ENCODE measurements at places on chromosomes 7 and 10.

DNA sequence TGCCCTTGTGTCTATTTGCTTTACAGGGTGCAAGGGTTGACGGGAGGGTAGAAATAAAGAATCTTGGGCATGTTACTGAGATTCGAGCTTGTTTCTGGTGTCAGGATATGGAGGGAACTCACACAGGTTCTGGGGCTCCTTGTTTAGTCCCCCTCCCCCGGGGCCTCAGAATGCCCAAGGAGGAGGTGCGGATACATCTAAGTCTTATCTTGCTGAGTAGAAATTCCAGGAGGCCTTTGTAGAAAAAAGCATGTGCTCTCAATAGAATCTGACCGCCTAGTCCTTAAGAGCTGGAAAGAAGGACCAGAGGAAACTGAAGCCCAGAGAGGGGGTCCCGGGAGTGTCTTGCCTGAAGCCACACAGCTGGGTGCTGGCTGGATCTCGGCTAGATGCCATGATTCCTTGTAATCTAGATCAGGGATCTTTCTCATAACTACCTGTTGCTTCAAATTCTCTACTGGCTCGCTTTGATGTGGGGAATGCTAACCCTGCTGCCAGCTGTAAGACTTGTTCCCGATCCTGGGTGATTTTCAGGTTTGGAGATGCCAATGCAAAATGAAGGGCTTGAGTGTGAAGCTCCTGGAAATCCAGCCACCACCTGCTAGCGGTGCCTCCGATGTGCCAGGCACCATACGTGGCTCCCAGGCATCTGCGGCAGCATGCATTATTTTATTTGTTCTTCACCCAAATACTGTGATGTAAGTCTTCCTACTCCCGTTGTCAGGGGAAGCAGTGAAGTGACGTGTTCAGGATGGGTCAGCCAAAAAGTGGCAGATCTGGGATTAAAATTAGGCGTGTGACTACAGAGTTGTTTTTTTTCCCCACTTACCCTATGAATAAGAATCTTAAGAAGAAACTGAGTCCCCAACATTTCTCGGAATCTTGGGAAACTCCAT is 226.0 kb downstream of the TCF7L2 start:
- DNase-seq = no peak

GRCh38 chr10:48215486-48216203 is 58.9 kb downstream of the FRMPD2 start:
- DNase-seq = no peak

GRCh38 chr10:92850185-92850584 is 1.9 kb downstream of the EXOC6 start:
- DNase-seq = no peak

DNA sequence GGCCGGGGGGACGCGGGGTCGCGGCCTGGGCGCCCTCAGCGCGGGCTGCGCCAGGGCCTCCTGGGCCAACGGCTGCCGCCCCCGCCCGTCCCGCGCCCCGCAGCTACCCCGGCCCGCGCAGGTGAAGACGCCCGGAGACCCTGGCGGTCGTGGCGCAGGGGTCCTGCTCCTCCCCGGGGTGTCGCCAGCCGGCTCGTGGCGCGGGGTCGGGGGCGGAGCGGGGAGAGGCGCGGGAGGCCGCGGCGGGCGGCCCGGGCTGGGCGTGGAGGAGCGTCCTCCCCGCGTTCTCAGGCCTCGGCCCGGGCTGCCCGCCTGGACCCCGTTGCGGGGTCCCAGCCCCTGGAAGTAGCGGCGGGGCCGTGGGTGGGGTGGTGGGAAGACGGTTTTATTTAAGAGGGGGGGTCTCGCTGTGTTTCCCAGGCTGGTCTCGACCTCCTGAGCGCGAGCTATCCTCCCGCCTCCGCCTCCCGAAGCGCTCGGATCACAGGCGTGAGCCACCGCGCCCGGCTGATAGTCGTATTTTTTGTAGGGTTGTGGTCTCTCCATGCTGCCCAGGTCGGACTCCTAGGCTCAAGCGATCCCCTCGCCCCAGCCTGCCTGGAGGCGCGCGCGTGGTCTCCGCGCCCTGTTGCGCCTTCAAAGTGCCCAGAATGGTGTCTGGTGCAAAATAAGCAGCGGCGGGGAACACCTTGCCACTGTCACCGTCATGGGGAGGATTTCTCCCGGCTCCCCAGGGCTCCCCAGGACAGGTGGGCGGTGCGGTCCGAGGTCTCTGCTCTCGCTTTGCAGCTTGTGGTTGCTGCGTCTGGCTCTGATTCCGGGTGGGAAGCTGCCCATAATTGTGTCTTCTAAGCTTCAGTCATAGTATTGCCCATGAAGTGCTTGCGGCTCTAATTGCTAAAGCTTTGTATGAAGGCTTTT is 15.3 kb upstream of the SUN1 start:
- no peak for DNase-seq

DNA sequence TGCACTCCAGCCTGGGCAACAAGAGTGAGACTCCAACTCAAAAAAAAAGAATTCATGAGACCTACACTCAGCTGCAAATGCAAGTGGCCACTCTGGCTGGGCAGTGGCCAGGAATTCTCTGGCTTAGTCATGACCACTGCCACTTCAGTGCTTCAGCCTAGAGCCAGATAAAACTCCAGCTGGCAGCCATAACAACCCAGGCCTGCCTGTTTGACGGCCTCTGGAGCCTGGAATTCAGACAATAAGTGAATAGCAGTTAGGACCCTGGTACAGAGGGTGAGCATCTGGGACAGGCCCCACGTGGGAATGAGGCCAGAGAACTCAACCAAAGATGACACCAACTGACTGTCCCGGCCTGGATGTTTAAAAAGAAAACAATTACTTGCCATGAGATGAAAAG is 18.9 kb downstream of the RCC1L start:
- no peak for DNase-seq

DNA sequence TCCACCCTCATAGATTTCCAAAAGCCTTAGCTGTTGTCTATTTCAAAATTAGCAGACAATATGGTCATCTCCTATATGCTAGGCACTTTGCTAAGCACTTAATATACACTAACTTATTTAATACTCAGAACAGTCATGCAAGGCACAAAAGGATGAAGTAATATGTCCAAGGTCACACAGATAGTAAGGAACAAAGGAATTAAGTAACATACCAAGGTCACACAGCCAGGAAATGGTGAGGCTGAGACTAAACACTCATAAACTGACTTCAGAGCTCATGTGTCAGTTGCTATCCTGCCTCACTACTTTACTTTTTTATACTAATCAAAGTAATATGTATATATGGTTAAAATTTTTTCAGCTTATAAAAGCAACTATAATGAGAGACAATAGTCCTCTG is 23.6 kb upstream of the HIBADH start:
- DNase-seq = no peak

DNA sequence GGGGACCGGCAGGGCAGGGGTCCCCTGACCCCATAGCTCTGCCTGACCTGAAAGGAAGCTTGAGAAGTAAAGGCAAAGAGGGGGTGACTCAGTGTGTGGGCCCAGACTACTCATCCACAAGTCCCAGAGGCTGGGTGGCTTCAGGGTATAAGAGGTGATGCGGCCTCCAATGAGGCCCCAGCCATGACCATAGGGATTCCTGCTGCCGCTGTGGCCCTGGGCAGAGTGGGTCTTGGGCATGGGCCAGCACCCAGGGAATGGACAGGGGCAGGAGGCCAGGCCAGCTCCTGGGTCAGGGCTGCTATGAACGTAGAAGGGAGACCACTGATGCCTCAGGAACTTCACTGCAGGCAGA is 64.4 kb upstream of the EBF3 start:
- no peak for DNase-seq

GRCh38 chr7:368651-369475 is 78.9 kb downstream of the FOXL3 start:
- no peak for DNase-seq

DNA sequence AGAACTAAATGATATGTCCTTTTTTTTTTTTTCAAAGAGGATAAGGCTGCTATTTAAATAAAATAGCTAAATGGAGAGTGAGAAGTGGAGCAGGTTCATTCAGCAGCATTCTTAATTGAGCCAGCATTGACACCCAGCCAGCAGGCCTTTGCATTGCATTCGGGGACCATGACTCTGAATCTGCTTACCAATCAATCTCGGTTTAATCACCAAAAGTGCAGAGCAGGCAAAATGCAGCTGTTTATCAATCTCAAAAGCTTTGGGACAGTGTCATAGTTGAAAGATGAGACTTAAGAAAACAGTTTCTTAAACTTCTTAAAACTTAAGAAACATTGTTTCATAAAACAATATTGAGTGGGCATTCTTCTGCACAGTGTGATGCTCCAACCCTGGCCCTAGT is 51.7 kb downstream of the PLEKHA8 start:
- no peak for DNase-seq

GRCh38 chr10:59079386-59080226 is 96.8 kb upstream of the PHYHIPL start:
- DNase-seq = no peak

DNA sequence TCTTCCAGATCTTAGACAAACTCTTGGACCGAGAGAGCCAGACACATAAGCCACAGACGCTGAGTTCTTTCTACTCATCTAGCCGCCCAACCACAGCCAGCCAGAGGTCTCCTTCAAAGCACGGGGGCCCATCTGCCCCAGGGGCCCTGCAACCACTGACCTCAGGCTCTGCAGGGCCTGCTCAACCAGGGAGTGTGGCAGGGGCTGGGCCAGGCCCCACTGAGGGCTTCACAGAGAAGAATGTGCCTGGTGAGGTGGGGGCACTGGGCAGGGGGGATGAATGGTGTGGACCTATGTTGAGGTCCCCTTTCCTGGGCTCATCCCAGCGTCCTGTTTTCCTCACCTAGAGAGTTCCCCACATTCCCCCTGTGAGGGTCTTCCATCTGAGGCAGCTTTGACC is 11.4 kb downstream of the ZSWIM8 start:
- DNase-seq = no peak

- no peak for DNase-seq
These were observed 66.4 kb downstream of the RAMP3 start for GRCh38 chr7:45223728-45224630.

- no peak for DNase-seq
These were observed 53.4 kb downstream of the TSPAN15 start for GRCh38 chr10:69504576-69505250.

DNA sequence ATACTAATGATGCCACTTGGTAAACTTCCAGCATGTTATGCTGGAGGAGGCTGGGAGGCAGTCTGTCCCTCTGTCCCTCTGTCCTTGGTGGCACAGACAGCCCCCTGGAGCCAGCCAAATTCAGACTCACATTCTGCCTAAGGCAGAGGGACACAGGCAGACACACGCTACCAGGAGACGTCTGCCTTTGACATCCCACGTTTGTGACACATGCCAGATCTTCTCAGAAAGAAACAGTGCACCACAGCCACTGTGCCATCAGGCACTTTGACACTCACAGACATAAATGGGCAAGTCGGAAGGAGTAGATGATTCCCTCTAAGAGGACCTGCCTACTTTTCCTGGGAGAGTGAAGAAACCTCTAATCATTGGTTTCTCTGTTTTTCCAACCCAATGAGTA is 467.0 kb downstream of the DPP6 start:
- no peak for DNase-seq

GRCh38 chr7:116949941-116950801 is 3.1 kb upstream of the ST7 start:
- DNase-seq = no peak

DNA sequence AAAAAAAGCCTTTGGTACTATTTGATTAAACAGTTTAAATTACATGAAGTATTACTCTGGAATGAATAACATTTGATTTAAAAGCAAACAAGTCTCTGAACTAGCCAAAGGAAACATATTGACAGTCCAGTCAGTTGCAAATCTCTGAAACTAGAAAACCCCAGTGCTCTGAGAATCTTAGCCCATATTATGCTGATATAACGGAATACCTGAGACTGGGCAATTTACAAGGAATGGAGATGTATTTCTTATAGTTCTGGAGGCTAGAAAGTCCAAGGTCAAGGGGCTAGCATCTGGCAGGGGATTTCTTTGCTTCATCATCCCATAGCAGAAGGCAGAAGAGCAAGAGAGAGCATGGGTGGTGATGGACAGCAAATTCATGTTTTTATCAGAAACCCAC is 21.7 kb upstream of the FKBP9 start:
- DNase-seq = no peak

DNA sequence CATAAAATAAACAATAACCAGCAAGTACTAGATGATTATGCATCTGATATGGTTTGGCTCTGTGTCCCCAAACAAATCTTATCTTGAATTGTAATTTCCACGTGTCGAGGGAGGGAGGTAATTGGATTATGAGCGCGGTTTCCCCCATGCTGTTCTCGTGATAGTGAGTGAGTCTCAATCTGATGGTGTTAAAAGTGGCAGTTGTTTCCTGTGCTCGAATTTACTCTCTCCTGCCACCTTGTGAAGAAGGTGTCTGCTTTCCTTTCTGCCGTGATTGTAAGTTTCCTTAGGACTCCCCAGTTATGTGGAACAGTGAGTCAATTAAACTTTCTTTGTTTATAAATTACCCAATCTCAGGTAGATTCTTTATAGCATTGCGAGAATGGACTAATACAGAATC is 15.1 kb downstream of the CNTNAP2 start:
- no peak for DNase-seq

DNA sequence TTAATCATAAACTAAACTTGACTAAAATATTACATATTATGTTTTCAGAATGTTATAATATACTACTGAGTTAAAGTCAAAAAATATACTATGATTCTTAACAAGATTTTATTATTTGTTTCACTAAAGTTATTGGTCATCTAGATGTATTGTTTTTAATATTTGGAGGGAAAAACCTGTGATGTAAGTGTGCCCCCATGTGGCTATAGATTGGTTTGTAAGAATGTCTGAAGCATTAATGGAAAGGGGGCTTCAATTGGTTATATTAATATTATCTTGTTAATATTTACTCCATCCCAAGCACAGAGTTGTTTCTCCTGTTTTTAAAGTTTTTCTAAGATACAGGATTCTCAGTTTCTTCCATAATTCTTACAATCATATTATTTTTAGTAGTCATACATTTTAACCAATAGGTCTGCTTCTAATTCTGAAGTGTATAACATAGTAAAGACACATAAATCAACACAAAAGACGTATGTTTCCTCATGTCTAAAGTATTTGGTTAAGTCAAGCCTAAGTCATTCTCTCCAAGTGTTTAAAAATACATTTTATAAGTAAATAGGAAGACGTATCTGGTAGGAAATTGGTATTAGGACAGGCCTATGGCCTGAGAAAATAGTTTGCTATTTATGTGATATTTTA is 58.0 kb downstream of the GNAT3 start:
- no peak for DNase-seq

DNA sequence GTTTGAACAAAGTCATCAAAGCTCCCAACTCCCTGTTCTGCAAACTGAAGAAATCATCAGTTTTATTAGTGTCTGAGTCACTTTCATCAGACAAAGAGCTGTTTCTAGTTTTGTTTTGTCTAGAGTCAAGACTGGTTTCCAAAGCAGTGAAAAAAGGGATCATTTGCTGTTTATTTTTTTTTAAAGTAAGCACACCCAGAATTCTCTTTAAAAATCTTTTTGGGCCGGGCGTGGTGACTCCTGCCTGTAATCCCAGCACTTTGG is 972.0 kb upstream of the CELF2 start:
- DNase-seq = no peak
